ENCODE measurements at places on chromosomes 11 and 22.
A peak's percentile ranks its signal among the peaks of the same experiment; 100 is the strongest.

DNA sequence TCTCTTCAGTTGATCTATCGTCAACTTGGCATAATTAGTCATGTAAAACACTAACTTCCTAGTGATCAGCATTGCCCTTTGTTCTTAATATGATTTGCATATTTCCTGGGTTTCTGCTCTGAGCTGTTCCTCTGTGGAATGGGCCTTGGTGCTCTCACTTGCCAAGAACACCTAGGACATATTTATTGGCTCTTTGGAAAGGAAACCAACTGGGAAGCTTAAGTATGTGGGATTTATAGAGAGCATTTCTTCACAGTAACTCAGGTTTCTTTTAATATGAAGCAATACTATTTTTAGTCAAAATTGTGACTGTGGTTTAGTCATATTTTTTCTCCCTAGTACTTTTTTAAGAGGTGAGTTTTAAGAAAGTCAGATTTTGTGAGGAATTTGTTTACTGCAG is 28.8 kb downstream of the FAT3 start:
- no peak for DNase-seq

- no peak for DNase-seq
Measured at GRCh38 chr11:34264303-34265110, 93.3 kb downstream of the ABTB2 start.

- no peak for DNase-seq
Measured at GRCh38 chr11:9639099-9639498, 24.8 kb upstream of the SWAP70 start.

GRCh38 chr22:31840585-31840984 is 86.8 kb downstream of the DEPDC5 start:
- DNase-seq = no peak

DNA sequence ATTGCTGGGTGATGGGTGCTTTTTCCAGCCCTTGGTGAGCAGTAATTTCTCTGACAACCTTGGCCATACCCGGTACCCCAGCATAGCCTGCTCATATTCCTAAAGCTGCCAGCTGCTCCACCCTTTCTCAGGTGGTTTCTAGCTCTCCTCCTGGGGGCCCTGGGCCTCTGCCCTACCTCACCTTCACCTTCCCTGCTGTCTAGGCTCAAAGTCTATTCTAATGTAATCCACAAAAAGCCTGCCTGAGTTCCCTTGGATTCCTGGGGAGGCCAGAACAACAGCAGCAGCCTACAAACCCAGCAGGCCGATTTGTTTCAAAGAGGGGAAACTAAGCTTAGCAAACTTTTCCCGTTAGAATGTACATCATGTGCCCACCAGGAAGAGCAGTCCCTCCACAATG is 117.6 kb downstream of the DSCAML1 start:
- DNase-seq = no peak

DNA sequence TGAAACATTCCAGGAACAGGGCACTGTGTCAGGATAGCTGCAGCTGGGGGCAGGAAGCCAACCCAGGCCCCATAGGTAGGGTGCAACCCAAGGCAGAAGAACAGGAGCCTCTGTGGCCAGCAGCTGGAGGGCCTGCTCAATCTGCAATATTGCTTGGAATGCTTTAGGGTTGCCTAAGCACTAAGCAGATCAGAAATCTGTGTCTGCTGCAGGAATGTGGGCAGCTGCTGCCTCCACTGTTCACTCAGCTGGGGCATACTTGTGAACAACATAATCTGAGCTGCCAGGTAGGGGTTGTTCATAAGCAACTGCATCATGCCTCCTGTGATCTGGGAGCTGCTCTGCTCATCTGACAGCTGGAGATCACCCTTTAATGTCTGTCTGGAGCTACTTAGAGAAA is 1.7 kb downstream of the UBQLNL start:
- DNase-seq = no peak

GRCh38 chr22:28743852-28744251 is 2.0 kb downstream of the HSCB start:
- DNase-seq = no peak

DNA sequence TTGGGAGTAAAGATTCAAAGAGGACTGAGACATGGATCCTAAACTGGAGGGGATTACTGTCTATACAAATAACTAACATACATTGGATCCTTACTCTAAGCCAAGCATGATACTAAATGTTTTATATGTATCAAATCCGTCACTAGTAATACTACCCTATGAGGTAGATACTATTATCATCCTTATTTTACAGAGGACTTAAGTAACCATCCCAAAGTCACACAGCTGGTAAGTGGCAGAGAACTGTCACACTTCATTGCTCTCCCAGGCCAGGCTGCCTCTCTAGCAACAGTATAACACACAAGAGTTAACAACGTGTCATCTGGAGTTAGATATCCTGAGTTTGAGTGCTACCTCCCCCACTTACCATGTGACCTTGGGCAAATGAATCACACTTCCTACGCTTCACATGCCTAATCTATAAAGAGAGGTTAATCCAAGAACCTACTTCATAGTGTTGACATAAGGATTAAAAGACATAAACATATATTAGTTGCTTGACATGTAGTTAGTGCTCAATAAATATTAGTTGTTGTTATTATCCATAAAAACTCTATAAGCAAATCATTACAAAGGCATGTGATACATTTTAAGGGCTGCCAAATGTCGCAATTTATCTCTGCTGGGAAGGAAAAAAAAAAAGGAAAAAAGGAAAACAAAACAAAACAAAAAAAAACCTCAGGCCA is 33.8 kb upstream of the SPON1 start:
- DNase-seq = peak; percentile 39

GRCh38 chr11:125078016-125078415 is 14.9 kb downstream of the SLC37A2 start:
- DNase-seq = no peak

DNA sequence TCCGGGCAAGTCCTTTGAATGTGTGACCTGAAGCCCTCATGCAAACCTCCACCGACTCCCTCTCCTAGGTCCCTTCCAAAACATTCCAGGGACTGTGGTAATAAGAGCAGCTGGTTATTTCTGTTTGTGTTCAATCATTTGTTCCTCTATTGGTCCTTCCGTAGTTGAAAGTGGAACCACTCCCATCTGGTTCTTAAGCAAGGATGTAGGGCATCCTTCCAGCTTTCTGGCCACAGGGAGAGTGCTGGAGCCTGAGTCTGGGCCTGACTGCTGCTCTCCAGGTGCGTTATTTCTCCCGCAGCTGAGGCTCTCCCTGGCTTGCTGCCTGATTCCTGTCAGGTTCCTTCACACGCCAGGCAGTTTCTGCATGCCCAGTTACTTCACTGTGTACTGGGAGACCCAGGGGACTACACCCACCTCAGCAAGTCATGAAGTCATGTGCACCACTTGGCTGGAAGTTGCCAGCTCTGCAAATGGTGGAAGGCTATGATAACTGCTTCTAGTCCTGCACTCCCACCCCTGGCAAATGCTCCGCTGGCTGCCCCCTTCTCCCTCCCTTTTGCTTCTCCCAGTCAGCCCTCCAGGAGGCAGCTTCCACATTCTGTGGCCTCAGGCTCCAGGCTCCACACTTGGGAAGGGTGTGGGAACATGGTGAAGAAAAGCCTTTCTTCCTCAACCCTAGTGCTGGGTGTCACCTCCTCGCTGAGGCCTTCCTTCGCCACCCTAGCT is 4.0 kb upstream of the ALX4 start:
- DNase-seq = no peak

DNA sequence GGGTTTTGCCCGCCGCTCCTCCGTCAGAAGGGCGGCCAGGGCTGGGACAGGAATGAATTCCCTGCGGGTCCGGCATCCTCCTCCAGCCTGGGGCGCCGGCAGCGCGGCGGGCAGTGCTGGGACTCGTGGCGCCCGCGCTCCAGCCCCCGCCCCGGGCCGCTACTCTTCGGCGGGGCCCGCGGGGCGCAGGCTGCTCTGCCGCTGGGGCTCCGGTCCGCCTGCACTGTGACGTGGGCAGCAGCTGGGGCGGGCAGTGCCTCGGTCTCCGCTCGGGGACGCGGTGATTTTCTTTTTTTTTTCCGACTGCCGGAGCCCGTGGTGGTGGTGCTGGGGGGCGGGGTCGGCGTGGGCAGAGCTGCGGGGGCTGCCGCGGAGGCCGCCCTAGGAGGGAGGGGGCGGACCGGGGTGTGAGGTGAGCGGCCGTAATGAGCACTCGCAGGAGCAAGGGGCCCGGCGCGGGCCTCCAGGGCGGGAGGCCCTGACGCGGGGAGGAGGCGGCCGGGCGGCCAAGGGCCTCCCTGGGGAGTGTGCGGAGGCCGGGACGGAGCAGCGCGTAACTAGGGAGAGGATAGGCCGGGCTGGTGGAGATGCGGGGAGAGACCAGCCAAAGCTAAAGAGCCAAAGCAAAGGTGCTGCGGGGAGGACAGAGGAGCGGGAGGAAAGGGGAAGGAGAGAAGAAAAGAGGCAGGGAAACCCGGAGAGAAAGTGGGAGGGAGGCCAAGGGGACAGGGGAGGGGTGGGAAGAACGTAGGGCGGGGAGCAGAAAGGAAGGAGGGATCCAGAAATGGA is 73.3 kb upstream of the ZBED5 start:
- DNase-seq = peak; percentile 89

GRCh38 chr11:35539781-35540281 is 14.4 kb upstream of the PAMR1 start:
- DNase-seq = peak; percentile 30

DNA sequence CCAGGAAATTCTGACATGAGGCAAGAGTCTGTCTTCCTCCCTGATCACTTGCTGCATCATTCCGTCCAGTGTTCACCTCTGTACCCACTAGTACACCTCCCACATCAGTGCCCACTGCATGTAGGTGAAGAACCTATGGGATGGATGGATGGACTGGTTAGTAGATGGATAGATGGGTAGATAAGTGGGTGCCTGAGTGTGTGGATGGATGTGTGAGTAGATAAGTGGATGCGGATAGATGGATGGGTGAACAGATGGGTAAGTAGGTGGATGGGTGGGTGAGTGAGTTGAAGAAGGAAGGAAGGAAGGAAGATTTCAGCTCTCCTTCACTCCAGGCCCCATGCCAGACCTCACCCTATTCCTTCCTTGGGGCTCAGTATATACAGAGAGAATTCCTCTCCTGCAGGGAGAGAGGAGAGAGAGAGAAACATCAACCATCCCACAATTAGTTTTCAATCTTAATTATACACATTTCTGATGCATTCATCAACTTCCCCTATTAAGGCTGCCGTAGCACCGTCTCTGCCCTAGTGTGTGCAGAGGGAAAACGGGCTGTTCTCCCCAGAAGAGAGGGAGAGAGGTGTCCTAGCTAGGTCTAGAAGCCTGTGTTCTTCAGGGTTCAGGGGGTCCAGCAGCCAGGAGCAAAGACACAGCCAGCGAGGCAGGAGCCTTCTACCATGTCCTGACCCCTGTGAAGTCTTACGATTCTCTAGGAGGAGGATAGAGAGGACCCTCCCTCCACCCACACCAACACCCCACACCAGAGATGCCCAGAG is 125.3 kb downstream of the BUD13 start:
- no peak for DNase-seq

GRCh38 chr11:127972816-127973215 is 614.5 kb downstream of the ETS1 start:
- no peak for DNase-seq

GRCh38 chr11:6403539-6403938 is 13.3 kb downstream of the SMPD1 start:
- DNase-seq = no peak

DNA sequence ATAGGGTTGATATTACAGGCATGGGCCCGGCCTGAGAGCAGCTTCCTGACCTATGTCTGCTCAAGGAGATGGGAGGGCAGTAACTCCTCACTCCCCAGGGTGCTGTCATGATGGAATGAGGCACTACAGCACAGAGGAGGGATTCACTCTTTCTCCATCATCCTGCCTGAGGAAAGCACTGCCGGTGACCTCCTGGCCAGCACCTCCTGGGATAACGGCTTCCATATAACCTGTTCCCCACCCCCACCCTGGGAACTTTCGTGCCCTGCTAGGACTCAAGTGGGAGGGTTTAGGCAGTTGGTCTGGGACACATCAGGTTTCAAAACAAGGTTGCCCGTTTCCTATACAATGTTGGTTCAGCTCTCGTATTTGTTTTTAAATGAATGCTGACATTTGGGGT is 42.7 kb upstream of the MN1 start:
- no peak for DNase-seq

- no peak for DNase-seq
Measured at GRCh38 chr11:69923641-69924307, 104.6 kb upstream of the FGF3 start.

DNA sequence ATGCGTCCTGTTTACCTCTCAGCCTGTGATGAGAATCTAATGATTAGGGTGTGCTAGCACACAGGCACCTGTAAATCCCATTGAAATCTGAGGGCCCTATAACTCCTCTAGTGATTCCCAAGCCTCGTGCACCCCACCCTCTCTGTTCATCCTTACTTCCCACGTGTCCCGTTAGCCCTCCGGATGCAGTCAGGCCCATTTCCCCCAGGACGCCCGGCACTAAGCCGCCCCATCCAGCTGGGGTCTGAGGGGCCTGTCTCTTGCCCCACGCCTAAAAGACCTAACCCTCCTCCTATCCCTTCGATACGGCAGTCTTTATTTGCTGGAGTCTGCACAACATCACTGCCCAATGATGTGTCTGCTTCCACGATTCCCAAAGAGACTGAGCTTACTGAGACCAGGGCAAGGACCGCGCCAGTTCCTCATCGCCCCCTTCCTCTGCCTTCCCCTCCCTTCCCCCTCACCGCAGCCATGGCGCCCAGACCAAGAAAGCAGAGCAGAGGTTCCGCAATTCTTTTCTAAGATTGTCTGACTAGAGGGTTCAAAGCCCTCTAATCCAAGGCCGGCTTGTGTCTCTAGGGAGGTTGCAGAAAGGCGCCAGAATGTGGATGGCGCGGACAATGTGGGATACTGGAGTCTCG is 1.1 kb upstream of the FADS2 start:
- DNase-seq = no peak

DNA sequence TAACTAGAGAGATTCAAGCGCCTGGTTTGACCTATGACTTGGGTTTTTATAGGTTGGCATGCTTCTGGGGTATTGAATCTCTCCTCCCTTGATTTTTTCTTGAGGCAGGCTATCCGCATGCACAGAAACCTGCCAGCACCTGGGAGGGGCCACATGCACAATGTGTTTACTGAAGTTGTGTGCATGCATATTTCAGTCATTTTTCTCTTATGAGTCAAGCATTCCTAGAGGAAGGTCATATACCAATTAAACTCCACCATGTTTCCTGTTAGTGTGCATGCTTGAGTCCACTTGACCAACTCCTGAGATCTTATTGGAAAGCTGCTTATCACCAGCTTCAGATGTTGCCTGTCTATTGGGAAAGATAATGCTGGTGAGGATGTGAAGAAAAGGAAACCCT is 1718.4 kb downstream of the LRRC4C start:
- DNase-seq = no peak
